H9 (cell line): ENCODE measurements at places on chromosomes 12 and 14.

DNA sequence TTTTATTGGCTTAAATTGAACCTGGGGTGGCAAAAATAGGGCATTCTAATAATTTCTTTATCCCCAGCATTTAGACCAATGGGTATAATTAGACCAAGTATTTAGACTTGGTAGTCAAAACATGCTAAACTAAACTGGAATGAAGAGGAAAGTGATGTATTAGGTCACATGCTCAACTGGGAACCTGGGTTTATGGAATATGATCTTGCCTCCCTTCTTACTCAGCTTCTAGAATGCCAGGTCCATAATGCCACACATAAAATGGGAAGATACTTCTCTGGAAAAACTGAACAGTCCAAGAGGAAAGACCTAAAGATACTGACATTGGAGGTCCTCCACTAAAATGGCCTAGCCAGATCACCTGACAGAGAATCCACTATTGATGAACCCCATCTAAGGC, 6.2 kb upstream of the BIN2 start:
- no peak for DNase-seq

- DNase-seq: no peak
Observed at GRCh38 chr12:108181095-108181454, 52.0 kb downstream of the WSCD2 start.

- no peak for DNase-seq
Observed at GRCh38 chr14:49988080-49988990, 95.5 kb downstream of the ARF6 start.

GRCh38 chr14:92277031-92277430, 45.9 kb upstream of the SLC24A4 start:
- DNase-seq: no peak

GRCh38 chr12:98644433-98644711, 216 bp downstream of the IKBIP start:
- peak; percentile 79 for DNase-seq

GRCh38 chr14:74980731-74981461, 21.8 kb upstream of the EIF2B2 start:
- peak; percentile 59 for DNase-seq

GRCh38 chr12:52741375-52742195, 35.6 kb downstream of the KRT76 start:
- DNase-seq: peak; percentile 77

DNA sequence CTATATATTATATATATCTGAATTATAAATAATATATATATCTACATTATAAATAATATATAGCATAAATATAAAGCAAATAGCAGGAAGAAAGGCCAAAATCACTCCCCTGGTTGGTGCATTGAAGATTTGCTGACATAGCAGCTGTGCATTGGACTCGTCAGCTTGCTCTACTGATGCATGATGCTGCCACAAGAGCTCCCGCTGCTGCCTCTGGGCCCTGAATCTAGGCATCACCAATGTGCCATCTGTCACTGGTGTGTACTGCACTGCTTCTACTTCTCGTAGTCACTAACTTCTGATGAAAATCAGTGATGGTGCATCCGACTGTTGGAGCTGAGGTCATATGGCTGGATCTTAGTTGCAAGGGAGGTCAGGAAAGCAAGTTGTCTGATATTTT, 205.0 kb downstream of the ADAMTS20 start:
- DNase-seq: no peak

DNA sequence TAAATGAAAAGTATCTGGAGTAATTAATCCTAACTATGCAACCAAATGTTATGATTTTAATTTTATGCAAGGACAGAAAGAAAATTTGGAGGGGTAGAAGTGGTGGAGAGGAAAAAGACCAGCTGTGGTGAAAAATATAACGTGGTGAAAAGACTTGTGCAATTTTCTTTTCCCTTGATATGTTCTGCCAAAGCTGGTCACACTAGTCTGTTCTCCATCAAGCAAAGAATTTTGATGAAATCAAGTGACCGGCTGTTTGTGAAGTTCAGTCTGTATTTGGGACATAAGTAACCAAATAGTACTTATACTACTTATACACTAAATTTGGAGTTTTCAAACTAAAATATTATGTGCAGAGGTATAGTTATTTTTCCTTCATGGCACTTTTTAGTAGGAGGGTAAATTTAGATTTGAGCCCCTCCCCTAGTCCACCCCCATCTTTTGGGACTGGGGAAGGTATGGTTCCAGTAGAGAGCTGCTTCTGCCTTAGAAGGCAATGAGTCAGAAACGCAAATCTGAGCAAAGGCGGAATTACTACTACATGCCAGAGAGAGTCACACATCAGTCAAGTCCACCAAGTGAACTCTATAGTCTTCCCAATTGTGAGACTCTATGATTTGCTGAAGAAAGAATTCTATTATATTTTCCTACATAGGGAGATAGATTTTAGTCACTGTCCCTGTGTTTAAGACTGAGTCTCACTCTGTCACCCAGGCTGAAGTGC, 229.7 kb downstream of the SLC25A21 start:
- DNase-seq: no peak

DNA sequence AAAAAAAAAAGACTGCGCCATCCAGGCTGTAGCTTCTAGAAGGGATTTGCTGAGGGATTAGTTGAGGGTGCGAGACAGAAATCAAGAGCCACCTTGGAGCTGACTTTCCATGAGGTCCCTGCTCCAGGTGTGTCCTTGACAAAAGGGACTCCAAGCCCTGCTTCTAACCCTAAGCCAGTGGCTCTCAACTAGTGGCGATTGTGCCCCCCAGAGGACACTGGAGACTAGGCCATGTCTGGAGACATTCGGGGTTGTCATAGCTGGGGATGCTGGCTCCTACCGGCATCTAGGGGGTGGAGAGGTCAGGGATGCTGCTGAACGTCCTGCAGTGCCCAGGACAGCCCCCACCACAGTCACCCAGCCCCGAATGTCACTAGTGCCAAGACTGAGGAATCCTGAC, 40.6 kb downstream of the SPRING1 start:
- peak; percentile 82 for DNase-seq

GRCh38 chr12:32312049-32312670, 87.2 kb upstream of the FGD4 start:
- DNase-seq: no peak

DNA sequence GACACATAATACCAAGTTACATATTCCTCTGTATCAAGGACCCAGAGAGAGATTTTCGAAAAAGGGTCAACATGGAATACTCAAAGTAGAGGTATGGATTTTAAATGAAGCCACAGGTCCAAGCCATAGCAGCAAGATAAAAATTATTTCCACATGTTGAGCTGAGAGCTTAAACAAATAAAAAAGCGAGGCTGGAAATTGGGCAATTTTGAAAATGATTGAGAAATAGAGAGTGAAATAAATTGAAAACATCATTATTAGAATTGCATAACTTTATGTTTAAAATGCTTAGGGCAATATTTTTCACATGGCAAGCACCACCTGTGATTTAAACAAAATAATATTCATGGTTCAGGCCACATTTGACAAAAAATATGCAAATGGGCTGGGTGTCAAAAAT, 1251.0 kb upstream of the USP15 start:
- DNase-seq: no peak

- DNase-seq: no peak
Observed at GRCh38 chr14:93731753-93732152, 56.5 kb downstream of the PRIMA1 start.

GRCh38 chr14:75702616-75703261, 41.7 kb downstream of the TTLL5 start:
- no peak for DNase-seq

GRCh38 chr14:39247256-39247655, 13.5 kb downstream of the MIA2 start:
- DNase-seq: no peak

- DNase-seq: no peak
Observed at GRCh38 chr12:108973629-108974152, 47.2 kb downstream of the SVOP start.

GRCh38 chr12:56382611-56383010, 20.0 kb upstream of the APOF start:
- no peak for DNase-seq

DNA sequence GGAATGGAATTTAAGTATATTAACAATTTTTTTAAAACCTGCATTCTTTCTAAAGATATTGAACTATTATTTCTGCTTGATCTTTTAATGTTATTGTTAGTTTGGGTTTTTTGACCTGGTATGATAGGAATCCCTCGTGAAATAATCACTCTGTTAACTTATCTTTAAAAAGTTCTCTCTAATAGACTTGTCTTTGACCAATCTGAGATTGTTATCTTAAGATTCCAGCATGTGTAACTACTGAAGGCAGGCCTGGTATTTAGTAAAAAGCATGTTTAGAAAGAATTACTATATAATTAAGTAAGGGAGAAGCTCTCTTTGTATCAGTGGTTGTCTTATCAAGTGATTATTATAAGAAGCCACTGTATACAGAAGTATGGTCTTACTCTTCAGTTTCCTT, 4.8 kb downstream of the TMTC2 start:
- no peak for DNase-seq

- no peak for DNase-seq
Observed at GRCh38 chr12:12249216-12250050, 17.4 kb downstream of the LRP6 start.

DNA sequence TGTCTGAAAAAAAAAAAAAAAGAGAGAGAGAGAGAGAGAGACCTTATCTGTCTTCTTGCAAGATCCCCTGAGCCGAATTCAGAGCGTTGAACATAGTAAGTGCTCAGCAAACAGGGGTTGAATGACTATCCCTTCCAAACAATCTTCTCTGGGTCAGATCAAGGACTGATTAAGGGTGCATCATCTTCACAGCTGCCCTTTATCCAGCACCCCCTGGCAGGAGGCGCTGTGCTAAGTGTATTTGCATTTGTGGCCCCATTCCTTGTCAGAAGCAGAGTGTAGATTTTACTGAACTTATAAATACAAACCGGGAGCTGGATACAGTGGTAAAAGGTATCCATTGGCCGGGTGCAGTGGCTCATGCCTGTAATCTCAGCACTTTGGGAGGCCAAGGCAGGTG, 8.8 kb upstream of the TRPV4 start:
- no peak for DNase-seq

DNA sequence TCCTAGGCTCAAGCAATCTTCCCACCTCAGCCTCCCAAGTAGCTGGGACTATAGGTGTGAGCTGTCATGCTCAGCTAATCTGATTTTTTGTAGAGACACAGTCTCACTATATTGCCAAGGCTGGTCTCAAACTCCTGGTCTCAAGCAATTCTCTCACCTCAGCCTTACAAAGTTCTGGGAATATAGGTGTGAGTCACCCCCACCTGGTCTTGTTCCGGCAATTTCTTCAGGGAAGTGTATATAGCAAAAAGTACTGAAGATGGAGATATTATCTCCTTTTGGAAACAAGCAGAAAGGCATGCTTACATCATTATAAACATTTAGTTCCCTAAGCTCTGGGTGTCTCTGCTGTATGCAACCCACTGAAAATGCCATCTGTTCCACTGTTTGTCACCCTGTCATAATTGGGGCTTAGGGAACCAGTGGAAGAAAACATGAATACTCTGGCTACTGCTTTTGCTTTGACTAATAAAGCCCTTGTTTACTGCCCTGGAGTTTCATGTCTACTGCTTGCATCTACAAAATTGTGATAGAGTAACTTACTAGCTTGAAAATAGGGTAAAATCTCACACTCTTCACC, 940.2 kb downstream of the GALC start:
- no peak for DNase-seq

DNA sequence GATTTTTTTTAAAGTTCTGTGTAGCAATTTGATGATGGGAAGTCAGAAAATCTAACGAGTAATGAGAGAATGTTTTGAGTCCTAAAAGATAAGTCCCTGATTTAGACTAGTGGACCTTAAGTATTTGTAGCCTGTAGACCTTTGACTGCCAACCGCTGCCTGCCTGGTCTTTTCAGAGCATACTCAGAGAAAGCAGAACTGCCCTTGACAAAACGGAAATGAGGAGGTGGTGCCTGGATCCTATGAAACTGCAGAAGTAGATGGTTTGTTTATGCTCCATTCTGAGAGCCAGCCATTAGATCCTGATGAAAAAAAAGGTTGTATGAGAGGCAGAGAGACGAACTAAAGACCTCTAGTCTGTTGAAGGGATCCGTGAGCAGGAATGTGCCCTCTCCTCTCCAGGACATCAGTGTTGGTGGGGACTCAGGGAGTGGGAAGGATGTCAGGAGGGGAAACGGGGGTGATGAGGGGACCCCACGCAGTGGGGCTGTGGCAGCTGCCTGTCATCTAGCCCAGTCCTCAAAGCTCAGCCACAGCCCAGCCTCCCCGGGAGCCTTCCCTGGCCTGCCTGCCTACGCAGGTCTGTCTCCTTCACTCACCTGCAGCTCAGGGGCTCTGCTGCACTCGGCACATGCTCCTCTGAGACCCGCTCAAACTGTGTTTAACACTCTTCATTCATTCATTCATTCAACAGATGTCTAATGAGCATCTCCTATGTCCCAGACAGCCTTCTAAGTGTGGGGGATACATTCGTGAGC, 447.5 kb downstream of the AACS start:
- no peak for DNase-seq

GRCh38 chr12:104667139-104667538, 210.4 kb downstream of the CHST11 start:
- DNase-seq: no peak

DNA sequence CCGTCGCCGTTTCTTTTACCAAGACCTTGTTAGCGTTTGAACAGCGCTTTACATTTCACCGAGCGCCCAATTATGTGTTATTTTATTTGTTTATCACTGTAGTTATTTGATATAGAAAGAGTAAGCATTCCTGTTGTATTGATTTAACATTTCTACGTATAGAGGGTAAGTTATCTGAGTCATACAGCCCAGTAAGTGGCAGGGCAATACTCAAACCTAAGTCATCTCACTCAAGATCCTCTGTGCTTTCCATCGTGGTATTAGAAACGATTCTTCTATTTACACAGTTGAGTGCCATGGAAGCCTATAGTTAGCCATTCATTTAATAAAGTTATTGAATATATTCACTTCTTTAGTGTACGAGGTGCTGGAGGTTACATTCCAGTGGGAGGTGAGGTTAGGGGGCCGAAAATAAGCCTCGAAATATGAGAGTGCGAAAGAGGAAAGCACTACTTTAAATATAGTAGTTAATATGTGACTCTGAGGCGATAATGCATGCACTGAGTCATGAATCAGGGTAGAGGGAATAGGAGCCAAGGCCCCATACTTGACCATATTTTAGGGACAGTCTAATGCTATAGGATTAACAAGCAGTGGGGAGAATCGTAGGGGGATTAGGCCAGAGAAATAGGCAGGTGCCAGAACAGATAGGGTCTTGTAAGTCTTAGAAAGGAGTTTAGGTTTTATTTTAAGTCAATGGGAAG, 629 bp downstream of the RAD51AP1 start:
- no peak for DNase-seq

DNA sequence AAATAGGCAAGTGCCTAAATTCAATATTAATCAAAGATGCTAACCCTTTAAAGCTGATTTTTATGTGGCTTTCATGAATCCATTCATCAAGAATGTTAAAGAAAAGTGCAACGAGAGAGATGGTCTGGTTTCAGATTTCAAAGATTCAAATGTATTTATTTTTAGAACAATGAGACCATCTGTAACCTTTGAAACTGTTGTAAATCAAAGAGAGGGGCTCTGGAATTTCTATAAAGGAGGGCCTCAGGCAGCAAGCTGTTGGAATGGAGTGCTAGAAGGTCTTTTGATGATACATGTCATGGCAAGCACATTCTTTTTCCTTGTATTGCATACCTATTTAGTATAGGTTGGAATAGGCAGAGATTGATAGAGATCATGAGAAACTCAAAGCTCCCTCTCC, 433.0 kb downstream of the LRIG3 start:
- DNase-seq: no peak
